ENCODE measurements at places on chromosomes 7 and 10. TPM values are rescaled to one million over a fixed set of nuclear protein-coding genes. Genes with fewer than 3 reads are reported as not detected.

GRCh38 chr7:123763191-123763661 lies 14.4 kb upstream of the WASL start:
- H3K27me3 ChIP-seq, result no peaks in the 10 kb centered on the region
- no peak overlapping the region for H3K4me3 ChIP-seq
- no peaks in the 10 kb centered on the region for H3K4me1 ChIP-seq
- no peak for DNase-seq
- H3K27ac ChIP-seq, result no peak overlapping the region

Gene AUTS2
- total RNA-seq, result 76.9 TPM

Gene ATRNL1
- 4.4 TPM for total RNA-seq

Gene CPA2
- total RNA-seq, result 2.6 TPM

Gene ZNF716
- total RNA-seq, result not detected

DNA sequence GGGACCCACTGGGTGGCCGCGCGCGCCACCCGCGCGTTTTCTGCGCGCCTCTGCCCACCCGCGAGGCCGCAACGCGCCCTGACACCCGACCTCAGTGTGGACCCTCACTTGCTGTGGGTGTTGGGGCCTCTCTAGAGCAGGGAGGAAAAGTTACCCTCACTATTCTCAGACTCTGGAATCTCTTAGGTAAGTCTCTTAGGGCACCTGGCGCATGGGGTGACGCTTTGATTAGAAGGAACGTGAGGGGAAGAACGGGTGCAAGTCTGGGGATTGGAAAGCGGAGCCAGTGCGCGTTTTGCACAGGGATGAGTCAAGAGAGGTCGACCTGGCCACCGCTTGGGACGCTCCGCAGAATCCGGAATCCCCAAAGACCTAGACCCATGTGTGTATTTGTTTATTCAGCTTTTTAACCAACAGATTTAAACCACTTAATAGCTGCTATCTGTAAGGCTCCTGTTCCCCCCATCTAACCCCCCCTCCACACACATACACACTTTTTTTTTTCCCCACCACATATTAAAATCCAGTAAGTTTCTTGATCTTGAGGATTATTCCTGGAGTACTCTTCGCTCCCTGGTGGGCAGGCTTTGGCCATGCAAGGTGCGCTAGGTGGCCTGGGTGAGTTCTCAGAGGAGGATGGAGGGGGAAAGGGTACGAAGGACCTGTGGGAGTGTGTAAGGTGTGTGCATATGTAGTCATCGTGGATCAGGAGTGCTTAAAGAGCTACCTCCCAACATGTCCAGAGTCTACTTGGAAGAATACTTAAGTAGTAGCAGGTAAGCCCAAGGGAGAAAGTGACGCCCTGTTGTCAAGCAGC lies 169.1 kb upstream of the PPP1R3A start:
- H3K27ac ChIP-seq, result peak overlapping the region; percentile 16
- H3K4me1 ChIP-seq, result no peaks in the 10 kb centered on the region

DNA sequence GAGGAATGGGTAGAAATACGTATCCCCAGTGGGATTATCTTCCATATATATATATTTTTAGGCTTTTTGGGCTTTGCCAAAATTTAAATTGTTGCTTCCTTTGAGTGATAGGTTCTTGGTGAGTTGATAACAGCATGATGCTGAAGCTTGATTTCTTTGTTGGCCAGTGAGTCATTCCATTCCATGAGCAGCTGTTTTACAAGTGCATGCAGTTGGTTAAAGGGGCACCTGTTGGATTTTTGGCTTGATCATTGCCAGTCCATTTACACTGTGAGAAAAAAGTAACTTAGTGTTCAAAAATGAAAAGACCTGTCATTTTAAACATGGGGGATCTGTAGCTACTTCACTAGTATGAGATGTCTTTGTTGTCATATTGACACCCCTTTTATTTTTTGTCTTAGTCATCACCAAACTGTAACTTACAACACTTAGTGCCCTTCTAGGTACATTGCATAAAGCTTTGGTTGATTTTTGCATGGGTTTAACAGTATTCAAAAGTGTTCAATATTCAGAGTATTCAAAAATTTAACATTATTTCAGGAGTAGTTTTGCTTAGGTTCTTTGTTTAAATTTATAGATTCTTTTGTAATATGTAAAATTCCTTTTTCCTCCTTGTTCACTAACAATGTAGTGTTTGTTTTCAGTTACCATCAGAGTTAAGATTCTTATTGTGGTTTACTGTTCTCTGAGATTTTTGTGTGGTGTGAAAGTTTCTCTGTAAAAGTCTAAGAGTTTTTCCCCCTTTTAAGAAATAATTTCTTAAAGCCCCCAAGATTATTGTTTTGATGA lies 8.8 kb downstream of the AKAP9 start:
- no peaks in the 10 kb centered on the region for H3K27me3 ChIP-seq
- H3K4me3 ChIP-seq, result no peak overlapping the region
- DNase-seq, result no peak
- no peak overlapping the region for H3K27ac ChIP-seq
- no peaks in the 10 kb centered on the region for H3K36me3 ChIP-seq
- H3K4me1 ChIP-seq, result no peaks in the 10 kb centered on the region

Gene ICA1
- 37.0 TPM for total RNA-seq

DNA sequence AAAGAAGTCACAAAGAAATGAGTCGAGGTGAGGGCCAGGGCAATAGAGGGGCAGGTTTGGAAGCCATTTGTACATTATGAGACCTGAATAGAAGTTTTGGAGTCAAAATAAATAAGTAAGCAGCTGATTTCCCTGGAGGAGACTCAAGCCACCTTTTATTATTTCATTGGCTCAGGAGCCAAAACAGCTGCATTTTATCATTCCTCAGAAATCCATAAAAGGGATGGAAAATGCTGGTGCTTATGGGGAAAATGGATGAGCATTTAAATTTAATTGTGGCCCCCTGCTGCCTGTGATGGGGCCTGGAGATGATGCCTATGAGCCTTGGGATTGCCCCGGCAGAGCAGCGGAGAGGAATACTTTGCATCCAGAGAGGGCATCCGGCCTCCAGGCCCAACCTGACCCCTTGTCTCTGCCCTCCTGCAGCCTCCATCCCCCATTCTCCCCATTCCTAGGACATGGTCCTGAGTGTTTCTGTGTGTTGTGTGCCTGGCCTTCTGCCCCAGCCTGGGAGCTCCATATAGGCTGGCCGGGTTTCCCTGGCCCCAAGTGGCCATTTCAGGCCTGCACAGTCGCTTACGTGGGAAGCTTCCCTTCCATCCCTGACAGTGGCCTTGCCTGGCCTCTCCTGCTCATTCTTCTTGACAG lies 296.8 kb upstream of the ZMIZ1 start:
- no peak overlapping the region for H3K4me3 ChIP-seq
- no peak for DNase-seq
- H3K36me3 ChIP-seq, result no peaks in the 10 kb centered on the region
- no peak overlapping the region for H3K27ac ChIP-seq

Measured in Peyer's patch (tissue), 4 donors.